ENCODE measurements at places on chromosomes 12 and 14.

GRCh38 chr14:25381498-25381897, 331.6 kb upstream of the STXBP6 start:
- DNase-seq = no peak

GRCh38 chr14:52954346-52955214, 3.7 kb upstream of the FERMT2 start:
- DNase-seq = no peak

DNA sequence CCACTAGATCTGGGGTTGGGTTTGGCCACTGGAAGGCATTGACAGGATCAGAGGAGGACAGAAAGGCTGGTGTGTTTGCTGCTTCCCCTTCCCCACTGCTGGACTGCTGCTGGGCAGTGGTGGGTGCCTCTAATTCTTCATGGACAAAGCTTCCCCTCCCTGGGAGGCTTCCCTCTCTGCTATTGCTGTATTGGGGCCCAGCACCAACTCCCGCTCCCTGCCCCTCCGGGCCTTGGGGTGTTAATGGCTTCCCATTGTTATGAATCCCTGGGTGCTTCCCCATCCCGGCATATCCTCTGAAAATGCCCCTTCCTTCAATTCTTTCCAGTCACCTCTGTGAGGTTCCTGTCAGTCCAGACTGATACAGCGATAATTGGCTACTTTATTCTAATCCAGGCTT, 310.2 kb downstream of the GLT1D1 start:
- no peak for DNase-seq

DNA sequence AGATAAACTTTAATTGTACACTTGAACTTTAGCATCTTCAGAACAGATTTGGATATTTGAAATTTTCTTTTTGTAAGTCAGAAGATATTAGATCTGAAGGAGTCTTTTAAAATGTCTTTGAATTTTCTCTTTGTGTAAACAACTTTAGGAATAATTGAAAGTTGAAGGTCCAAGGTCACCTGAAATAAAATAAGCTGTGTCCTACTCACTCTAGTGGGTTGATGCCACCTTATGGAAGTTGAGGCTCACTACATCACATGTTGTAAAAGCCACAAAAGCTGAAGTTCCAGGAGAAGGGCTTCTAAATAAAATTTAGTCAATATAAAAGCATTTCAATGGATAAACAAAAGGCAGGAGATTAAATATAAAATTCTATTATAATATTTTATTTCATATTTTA, 122.0 kb upstream of the ATXN7L3B start:
- DNase-seq = no peak

- DNase-seq = no peak
These were observed 112.4 kb downstream of the PPP1R12A start for GRCh38 chr12:79822475-79822874.

GRCh38 chr12:89968151-89968700, 259.6 kb upstream of the ATP2B1 start:
- DNase-seq = no peak

DNA sequence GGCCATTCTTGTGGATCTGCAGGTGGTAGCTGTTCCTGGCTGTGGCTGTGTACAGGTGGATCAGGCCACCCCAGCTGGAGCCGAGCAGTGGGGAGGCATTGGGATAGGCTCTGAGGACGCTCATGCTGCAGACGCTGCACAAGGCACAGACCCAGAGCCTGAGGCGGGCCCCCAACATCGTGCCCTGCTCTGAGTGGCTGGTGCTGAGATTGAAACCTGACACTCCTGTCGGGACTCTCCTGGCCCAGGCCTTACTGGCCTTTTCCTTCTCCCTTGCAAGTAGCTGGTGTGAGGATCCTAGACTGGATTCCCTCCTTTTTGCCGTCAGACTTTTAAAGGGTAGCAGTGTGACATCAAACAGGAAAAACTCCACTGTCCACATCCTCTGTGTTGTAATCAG, at the start of gene FGF23:
Gene FGF23, minus strand, starts transcription at position 308 of the 400 bp plus-strand sequence. Its CDS starts 130 bp downstream, at position 178.
- DNase-seq = peak; percentile 51

DNA sequence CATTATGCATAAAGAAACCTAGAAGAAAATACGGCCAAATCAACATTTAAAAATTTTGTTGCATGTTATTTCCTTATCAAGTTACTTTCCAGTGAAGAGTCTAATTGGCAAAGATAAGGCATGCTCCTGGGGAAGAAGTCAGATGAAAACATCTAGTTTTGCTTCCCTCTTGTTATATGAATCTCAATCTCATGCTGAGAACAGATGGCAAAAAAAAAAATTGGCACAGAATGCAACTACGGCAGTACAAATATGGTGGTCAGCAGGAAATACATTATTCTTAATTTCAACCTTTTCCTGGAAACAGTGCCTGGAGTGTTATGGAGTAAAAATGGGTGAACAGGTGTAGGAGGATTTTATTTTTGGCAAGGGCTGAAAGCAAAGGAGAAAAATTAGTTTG, 32.8 kb downstream of the HECTD4 start:
- no peak for DNase-seq

DNA sequence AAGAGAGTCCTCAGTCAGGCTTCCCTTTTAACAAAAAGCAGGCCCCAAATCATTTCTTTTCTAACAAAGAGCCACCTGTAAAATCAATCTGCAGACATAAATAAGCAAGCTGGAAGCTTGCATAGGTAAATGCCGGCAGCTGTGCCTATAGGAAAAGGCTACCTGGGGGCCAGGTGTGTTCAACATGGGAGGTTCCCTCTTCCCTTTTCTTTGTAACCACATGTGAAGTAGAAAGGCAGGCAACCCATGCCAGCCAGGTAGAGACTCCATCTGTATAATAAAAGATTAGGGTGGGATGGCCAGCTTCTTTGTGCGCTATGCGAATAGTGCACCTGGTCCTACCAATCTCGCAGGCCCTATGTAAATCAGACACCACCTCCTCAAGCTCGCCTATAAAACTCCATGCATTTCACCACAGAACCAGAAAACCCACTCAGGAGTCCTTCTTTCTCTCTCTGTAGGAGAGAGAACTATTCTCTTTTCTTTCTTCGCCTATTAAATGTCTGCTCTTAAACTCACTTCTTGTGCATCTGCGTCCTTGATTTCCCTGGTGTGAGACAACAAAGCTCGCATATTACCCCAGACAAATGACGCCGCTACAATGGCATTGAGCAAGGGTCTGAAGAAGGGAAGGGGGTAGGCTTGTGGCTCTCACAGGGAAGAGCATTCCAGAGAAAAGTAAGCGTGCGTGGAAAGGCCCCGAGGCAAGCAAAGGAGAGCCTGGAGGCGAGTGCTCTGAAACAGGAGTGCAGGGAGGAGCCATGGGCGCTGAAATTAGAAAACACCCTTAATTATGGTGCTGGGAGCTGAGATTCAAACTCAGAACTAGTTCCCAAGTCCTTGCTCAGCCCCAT, 67.2 kb downstream of the TTC9 start:
- DNase-seq = no peak

GRCh38 chr14:33964599-33965317, 13.9 kb upstream of the EGLN3 start:
- DNase-seq = no peak

GRCh38 chr14:89534902-89535685, 118.1 kb upstream of the FOXN3 start:
- no peak for DNase-seq

GRCh38 chr12:130435331-130435730, 97.6 kb downstream of the PIWIL1 start:
- DNase-seq = no peak

- DNase-seq = no peak
These were observed 101.1 kb downstream of the RGS6 start for GRCh38 chr14:72033365-72033764.

DNA sequence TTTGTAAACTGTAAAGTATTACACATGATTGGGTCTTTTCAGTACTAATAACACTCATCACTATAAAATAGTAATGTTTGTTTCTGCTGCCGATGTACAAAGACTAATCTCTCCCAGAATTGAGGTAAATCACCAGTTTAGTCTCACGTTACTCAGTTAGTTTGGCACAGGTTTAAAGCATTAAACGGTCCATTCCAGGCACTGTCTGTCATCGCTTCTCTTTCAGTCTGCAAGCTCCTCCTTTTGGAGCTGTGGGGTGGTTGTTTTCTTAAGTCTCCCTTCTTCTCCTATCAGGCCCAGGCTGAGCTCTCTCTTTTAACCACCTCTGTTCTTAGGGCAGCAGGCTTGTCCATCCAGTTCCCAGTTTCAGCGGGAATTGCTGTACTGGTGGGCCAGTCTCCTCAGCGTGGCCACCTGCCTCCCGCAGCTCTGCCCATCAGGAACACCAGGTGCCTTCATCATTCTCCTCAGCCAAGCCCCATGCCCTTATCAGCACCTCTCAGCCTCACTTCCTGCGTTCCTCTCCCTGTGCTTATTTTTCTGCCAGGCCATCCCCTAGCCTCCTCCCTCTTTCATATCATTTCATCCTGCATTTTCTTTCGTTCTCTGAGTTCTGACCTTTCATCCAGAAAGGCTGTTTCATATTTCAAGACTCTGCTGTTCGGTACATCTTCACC, 149.0 kb downstream of the TGFB3 start:
- no peak for DNase-seq
